ENCODE measurements at places on chromosomes 1 and 21.

DNA sequence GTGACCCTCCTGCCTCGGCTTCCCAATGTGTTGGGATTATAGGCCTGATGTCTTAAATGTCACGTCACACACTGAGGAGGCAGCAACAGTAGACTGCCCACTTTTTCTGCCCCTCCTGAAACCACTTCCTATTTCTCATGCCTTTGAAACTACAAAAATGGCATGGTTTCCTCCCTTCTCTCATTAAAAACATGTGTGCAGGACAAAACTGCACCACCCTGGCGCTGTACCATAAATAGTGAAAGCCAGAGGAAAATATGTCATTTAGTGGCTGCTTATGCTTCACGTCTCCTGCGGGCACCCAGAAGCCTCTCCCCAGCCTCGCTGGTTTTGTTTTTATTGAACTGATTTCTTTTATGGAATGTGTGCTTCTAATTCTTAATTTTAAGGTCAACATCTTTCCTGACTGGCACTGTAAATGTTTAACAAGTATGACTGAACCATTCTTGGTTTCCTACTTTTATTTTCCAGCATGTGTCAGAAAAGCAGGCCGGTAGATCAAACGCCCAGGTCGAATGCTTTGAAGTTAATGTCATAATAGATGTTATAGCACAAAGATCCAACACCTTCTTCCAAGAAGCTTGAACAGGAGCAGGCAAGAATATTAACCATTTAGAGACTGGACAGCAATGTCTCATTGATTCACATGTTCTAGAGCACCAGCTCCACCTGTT, 59.6 kb upstream of the C1orf87 start:
- DNase-seq, result no peak

DNA sequence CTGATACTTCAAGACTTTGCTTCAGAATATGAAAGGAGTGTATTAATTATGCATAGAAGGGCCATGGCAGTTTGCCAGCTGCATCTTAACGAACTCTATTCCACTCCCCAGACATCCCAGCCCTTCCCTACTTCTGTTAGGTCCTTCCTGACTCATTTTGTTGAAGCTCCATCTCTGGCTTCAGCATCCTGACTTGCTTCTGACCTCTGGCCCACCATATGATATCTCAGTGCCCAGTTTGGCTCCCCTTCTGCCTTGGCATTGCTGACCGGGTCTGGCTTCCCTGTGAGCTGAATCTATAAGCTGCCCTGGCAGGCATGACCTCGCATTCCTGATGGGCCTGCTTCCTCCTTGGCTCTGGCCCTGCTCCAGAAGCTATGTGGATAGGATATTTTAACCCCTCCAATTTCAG, 27.6 kb upstream of the ARHGAP29 start:
- no peak for DNase-seq

- DNase-seq, result no peak
Observed at GRCh38 chr21:24436236-24436635, 1171.0 kb downstream of the MRPL39 start.

- DNase-seq, result no peak
Observed at GRCh38 chr1:183783767-183784637, 20.9 kb upstream of the RGL1 start.

DNA sequence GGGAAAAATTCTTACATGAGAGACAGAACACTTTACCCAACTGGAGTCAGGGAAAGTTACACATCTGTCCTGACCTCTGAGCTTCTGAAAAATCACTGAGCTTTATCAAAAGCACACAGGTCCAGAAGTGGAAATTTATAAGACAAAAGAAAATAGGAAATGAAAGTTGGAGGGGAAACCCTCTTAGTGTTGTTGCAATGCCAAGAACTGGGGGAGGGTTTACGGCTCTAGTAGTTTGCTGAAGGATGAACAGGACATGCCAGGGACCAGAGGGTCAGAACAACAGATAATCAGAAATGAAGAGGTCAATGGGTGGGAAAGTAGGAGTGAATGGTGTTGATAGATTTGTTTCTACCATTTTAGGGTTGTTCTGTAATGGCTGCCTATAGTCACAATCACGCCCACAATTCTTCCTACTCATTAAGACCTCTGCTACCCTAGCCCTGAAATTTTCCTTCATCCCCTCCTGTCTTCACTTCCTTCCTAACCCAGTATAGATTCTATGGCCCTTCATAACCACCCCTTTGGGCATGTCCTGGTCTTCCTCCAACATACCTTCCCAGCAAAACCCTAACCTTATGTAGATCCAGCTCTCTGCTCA, 30.3 kb upstream of the FMOD start:
- no peak for DNase-seq

- no peak for DNase-seq
Observed at GRCh38 chr1:171883849-171884248, 42.6 kb downstream of the DNM3 start.

- DNase-seq, result no peak
Observed at GRCh38 chr1:53605181-53605580, 133.8 kb downstream of the GLIS1 start.

DNA sequence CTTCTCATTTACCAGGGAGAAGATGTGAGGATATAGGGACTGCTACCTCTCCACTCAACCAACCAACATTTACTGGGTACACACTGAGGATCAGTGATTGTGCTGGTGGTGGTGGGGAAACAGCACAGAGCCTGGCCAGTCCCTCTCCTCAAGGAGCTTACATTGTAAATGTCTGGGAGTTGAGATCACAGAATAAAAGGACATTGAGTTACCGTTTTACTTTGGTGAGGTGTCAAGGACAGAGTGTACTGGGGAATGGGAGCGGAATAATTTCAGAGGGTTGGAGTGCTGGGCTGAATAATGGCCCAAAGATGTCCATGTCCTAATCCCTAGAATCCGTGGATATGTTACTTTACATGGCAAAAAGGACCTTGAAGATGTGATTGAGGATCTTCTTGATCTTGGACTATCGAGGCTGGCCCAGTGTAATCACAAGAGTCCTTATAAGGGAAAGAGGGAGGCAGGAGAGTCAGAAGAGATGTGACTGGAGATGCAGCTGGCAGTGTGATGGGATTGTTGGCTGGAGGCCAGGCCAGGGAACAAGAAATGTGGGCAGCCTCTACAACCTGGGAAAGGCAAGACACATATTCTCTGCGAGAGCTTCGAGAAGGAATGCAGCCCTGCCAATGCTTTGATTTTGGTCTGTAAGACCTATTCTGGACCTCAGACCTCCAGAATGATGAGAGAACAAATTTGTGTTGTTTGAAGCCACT, 26.6 kb upstream of the RWDD3 start:
- no peak for DNase-seq

DNA sequence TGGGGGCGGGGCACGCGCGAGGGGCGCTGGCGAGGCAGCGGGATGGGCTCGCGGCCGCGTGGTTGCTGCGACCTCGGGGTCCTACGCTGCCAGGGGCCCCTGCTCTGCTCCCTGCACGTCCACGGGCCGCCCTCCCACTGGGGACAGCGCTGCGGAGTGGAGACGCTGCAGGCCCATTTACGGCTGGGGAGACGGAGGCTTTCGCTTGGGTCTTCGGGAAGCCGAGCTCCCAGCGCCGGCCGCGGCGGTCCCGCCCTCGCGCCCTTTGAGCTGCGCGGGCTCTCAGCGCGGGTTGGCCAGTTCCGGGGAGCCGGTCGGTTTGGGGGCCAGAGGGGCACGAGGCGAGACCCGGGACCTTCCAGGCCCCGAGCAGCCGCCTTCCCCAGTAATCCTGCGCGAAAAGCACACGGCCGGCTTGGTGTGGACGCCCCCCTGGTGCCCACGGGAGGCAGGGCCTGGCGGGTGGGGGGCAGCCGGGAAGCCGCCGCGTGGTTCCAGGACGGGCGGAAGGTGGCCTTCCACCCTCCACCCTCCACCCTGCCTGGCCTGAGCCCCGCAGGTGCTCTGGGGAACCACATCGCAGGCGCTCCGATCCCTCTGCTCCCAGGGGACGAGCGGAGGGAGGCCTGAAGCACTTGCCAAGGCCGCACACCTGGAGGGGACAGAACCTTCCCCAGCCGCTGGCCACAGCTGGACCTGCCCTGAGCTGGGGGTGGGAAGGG, 570 bp upstream of the PEX10 start:
- DNase-seq, result no peak

DNA sequence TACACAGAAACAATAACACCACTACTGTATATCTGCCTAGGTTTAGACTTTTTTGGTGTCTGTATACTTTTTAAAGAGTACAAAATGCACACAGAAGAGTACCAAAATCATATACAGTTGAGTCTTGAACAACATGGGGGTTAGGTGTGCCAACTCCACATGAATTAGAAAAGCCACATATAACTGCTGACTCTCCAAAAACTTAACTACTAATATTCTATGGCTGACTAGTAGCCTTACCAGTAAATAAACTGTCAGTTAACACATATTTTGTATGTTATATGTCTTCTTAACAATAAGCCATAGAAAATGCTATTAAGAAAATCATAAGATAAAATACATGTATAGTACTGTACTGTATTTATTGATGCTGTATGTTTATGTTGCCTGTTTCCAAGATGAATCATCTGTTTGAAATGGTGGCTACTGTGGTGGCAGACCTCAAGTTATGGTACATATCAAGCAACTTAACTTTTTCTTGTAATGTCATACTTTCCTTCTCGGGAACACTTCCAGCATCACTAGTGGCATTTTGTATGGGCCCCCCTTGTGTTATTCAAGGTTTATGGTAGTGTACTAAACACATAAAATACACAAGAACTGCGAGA, 71.2 kb downstream of the LHX4 start:
- DNase-seq, result no peak

DNA sequence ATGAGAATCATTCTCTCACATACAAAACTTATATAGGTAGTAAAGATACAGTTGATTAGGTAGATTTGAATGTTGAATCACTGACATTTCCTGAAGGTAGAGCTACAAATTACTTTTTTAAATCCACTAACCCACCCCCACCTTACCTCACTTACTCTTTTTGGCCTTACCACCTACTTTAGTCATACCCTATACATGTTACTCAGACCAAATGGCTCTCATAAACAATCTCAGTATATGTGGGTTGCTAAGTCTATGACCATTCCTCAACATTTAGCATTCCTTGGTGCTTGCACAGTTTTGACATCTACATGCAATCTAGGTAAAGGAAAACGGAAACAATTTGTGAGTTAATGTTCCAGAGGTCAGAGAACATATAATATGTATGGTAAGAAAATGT, 26.3 kb downstream of the SYDE2 start:
- DNase-seq, result no peak

DNA sequence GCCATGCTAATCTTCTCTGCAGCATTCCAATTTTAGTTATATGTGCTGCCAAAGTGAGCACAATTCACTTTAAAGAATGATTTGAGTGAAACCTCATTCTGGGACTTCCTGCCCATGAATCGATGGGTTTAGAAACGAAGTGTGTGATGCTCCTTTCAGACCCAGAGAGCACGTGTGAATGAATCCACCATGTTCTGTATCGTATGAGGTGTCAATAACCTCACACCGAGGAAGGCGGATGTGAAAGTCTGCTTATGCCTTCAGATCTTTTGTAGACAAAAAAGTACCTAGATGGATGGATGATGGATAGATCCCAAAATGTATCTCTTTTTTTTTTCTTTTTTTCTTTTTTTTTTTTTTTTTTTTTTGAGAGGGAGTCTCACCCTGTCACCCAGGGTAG, 13.8 kb downstream of the UBASH3A start:
- no peak for DNase-seq

GRCh38 chr1:178484698-178485225, 12.0 kb downstream of the CLEC20A start:
- DNase-seq, result no peak

- no peak for DNase-seq
Observed at GRCh38 chr1:42003433-42003832, 84.7 kb upstream of the HIVEP3 start.

DNA sequence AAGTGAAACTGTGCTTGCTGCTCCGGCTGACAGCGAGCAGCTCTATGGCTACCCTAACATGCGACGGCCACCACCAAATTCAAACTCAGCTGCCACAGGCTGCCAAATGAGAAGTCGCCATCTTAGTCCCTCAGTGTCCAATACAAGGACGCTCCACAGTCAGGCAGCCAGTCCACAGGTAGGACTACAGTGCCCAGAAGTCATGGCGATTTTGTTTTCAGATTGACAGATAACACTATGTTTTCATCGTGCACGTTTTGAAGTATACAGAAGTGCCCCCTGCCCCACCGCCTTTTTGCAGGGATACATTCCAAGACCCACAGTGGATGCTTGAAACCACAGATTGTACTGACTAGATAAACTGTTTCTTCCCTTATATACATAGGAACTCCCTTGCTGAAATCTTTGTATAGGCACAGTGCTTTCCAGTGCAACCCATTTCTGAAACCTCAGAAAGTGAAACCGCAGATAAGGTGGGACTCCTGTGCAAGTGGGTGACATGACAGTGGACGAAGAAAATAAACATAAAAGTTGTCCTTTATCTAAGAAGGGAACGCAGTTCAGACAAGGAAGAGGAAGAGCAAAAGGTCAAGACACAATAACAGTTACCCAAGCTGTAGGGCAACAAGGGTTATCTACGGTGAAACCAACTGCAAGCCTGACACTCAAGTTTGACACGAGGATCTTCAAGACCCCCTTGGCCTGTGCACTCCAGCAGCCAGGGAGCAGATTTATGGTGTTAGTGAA, 52.2 kb downstream of the STX6 start:
- DNase-seq, result no peak

DNA sequence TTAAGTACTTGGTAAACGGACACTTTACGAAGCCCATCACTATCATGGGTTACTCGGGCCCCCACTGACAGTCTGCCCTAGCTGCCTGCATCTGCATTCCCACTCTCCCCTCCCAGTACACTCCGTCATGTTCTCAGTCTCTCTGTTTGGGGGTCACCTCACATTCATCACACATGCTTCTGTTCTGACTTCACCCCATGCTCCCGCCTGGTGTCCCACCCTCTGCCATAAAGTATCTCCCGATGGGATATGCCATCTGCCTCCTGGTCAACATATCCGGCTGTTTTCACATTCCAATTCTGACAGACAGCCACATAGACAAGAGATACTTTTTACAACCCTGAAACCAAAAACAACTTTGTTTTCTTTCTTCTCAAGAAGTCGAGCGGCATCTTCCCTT, 1.0 kb downstream of the OLFML2B start:
- DNase-seq, result no peak

- DNase-seq, result no peak
Observed at GRCh38 chr1:39694026-39694425, 2.8 kb upstream of the HPCAL4 start.

DNA sequence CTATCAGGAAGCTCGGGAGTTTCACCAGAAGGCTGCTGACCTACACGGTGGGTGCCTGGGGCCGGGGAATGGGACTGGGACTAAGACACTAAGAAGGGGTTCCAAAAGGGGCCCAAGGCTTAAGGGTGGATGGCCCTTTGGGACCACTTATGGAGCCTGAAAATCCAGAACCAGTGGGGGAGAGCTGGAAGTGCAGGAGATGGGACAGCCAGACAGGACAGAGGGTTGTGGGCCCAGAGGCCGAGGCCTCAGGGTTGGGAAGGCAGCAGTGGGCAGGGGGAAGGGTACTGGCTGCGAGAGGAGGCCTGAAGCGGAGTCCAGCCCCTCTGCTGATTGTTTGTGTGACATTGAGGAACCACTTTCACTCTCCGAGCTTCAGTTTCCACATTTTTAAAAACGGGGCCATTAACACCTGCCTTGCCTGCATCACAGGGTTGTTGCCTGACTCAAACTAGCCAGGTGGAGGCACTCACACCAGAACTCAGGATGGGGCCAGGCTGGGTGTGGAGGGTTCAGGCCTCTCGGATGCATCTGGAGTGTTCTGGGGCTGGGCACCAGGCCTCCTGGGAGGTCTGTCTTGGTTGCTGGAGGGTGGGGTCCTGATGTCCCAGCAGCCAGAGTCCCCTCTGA, 3.0 kb downstream of the TTC24 start:
- DNase-seq, result no peak

Measured in omental fat pad (tissue), 4 donors.